Glomerular endothelial cell (primary cell): ENCODE measurements at places on chromosomes 12 and 14. TPM values are rescaled to one million over a fixed set of nuclear protein-coding genes. Genes with fewer than 3 reads are reported as not detected.

GRCh38 chr12:8482571-8483061 is 26.9 kb downstream of the CLEC6A start:
- no peak for DNase-seq

GRCh38 chr12:71642264-71642663 is 21.4 kb downstream of the ZFC3H1 start:
- no peak for DNase-seq

DNA sequence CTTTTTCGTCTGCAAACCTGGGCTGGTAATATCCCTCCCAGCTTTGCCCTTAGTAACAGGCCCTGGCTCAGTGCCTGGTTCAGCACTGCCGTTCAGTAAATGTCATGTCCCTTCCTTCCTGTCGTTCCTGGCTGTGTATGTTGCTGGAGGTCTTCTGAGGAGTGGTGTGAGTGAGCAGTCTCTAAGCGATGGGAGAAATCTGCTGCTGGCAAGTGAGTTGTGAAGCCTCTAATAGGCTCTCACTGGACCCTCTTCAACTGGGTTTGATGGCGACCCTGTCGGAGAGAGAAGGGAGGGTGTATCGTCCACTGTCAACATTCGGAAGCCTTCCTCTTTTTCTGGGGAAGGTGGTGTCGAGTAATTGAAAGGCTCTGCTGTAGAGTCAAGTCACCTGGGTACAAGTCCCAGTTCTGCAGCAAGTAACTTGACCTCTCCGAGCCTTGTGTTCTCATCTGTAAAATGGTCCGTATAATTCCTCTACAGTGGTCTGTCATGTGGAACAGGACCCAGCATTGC is 62.8 kb downstream of the HRK start:
- DNase-seq, result no peak

STXBP6 gene
- total RNA-seq, result 0.06 and 1.3 TPM in 2 replicates

GRCh38 chr14:25150934-25151790 is 101.2 kb upstream of the STXBP6 start:
- DNase-seq, result no peak

DNA sequence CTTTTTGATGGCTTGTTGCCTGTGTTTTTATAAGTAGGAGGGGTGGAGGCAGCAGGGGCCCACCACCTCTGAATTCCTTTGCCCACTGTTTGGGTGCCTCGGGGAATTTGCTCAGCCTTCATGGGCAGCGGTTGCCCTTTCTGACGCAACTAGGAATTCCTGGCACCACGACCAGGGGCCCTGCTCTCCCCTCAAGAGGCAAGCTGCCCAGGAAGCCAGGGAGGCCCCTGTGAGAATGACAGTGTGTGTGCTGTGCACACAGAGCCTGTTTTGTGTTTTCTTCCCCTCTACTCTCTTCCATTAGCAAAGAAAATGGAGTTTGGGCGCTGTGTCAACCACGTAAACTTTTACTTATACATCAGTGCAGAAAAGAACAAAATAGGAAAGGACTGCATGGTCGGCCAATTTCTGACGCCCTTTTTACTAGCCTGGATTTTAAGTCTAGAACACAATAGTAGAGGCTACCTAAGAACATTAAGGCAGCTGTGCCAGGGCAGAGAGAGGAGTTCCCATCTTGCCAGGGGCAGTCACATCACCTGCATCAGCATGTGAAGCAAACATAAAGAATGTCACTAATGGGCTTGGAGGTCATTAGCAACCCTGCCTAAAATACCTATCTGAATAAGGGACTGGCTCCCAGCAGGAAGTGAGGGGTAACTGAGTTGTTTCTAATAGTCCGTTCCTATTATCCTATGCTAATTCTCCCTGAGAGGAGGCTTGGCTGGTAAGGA is 17.9 kb upstream of the PTGR2 start:
- no peak for DNase-seq

KCNC2 gene
- total RNA-seq, result not detected in 2 replicates

DNA sequence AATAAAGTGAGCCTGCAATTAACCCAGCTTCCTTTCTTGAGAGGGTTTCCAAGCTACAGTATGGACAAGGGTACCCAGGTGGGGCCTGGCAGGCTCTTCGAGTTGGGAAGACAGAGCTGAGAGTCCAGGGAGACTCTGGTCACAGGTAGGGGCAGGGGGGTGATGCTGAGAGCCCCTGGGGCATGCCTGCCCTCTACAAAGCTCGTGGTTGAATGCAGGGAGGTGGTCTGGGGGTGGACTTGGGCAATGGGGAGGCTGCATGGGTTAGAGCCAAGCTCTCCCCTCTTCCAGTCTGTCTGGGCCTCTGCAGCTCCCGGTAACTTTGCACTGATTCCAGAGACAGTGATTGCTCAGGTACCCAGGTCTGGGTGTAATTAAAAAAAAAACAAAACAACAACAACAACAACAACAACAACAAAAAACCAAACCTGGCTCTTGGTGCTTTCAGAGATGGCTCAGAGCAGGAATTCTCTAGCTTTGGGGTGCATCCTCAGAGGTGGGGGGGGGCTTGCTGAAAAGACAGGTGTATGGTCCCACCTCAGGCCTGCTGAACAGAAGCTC is 30.8 kb upstream of the PPP2R5C start:
- DNase-seq, result no peak

RTN1 gene
- total RNA-seq, result 3.7 and 6.5 TPM in 2 replicates

GRCh38 chr12:93341409-93342049 is 36.2 kb upstream of the NUDT4 start:
- DNase-seq, result no peak
